GM23338 (cell line): ENCODE measurements at places on chromosomes 1 and 21. TPM values are rescaled to one million over a fixed set of nuclear protein-coding genes. Genes with fewer than 3 reads are reported as not detected.

DNA sequence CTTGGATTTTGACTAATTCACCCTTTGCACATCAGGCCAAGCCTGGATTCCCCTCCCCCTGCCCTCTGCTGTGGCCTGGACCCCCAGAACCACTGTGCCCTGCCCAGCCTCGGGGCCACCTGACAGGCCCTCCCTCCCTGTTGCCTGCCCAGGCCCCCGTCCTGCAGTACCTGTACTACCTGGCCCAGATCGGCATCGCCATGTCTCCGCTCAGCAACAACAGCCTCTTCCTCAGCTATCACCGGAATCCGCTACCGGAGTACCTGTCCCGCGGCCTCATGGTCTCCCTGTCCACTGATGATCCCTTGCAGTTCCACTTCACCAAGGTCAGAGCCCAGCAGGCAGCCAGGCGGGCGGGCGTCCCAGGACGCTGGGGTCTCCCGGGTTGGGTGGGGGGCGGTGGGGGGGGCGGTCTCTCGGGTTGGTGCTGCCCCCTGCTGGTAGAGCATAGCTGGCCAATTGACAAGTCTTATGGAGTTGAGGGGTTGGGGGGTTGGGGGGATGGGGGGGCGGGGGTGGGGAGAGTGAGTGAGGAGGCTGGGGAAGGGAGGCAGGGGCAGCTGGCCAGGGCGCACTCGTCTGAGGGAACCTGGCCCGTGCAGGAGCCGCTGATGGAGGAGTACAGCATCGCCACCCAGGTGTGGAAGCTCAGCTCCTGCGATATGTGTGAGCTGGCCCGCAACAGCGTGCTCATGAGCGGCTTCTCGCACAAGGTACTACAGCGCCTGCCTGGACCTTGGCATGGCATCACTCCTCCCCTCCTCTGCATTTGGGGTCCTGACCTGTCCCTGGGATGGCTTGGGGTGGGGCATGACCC, 10.7 kb downstream of the AMPD2 start:
- peak; percentile 66 for DNase-seq

- no peak for DNase-seq
Measured at GRCh38 chr1:62321446-62321845, 2.2 kb upstream of the KANK4 start.

- DNase-seq: peak; percentile 27
Measured at GRCh38 chr1:203691447-203691846, 64.8 kb downstream of the ATP2B4 start.

DNA sequence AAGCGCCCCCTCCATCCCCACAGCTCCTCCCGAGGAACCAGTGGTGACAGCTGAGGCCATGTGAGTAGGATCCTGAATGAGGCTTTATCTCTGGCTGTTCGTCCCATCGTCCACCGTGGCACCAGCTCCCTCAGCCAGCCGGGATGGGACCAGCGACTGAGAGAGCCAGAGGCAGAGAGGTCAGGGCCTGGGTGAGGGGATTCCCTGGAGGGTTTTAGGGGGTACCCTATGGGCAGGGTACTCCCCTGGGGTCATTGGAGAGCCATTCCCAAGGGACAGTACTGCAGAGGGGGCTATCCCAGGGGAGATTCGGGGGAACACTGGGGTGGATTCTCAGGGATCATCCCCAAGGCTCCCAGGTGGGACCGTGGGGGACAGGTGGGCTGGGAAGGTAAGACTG, 2.4 kb downstream of the TMEM125 start:
- no peak for DNase-seq

DNA sequence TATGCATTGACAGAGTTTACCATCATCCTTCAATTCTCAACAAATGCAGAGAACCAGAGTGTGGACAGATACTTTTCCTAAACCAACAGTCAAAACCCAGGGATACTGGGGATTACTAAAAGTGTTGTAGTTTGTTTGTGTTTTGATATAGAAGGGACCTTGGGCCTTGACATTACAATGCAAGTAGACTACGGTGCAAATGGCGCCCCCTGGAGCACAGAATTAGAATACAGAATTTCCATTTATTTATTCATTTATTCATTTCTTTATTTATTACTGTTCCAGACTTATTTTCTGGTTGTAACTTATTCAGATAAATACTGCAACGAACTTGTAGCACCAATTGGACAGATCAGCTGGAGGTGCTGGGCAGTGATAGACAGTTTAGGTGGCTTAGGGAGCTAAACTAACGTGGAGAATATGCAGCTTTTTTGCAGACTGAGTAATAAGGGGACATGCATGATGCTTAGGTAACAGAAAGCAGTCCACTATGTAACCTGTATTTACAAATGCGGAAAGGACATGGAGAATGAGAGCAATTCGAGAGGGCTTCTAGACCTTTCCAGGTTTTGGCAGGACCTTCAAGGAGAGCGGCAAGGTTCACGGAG, 42.6 kb downstream of the KIRREL1 start:
- peak; percentile 73 for DNase-seq

DNA sequence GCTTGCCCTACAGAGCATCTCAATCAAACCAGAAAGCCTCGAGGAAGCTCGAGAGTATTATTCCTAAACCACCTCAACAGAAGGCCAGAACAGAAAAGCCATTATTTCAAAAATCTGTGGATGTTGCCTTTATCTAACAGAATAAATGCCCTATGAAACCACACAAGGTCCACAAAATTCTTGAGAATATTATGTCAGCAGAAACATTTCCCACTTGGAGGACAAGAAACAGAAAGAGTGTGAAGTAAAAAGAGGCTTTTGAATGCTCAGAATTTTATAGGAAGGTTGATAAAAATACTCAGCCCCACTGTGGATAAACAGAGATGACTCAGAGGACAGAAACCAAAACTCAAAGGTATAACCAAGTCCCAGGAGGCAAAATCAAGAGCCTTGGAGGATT, 146.4 kb upstream of the LRRC7 start:
- no peak for DNase-seq

GRCh38 chr1:109805486-109806165, 41.9 kb upstream of the EPS8L3 start:
- DNase-seq: no peak

GRCh38 chr1:237197470-237198425, 155.8 kb downstream of the RYR2 start:
- DNase-seq: peak; percentile 71

- no peak for DNase-seq
Measured at GRCh38 chr1:188425687-188426086, 1596.9 kb downstream of the PLA2G4A start.

DNA sequence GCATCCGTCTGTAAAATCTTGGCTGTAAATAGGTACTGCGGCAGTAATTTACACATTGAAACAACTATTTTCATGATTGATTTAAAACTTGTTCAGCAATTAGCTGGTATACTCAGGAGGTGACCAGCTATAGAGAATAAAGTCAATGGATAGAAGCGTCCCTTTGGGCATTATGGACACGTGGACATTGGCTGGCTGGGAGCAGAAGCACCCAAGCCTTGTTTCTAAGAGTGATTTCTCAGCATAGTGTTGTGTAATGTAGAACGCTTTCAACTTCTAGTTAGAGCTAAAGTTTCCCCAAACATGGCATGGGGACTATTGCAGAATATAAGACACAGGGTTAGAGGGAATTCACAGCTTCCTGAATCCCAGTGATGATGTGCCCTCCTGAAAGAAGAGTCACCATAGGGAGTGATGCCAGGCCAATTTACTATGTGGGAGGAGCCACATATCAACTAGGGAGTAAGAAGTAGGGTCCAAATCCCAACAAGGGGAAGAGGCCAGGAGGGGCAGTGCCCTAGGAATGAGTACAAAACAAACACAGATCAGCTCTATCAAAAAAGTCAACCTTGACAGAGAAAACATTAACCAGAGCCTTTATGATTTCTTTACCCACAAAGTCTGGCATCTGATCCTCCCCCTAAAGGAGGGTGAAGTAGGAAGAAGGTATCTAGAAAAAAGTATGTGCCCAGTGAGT, 92.7 kb downstream of the SUSD4 start:
- no peak for DNase-seq

- no peak for DNase-seq
Measured at GRCh38 chr1:184745929-184746638, 8.6 kb downstream of the EDEM3 start.

- DNase-seq: no peak
Measured at GRCh38 chr1:89503690-89504089, 20.9 kb upstream of the LRRC8B start.

DNA sequence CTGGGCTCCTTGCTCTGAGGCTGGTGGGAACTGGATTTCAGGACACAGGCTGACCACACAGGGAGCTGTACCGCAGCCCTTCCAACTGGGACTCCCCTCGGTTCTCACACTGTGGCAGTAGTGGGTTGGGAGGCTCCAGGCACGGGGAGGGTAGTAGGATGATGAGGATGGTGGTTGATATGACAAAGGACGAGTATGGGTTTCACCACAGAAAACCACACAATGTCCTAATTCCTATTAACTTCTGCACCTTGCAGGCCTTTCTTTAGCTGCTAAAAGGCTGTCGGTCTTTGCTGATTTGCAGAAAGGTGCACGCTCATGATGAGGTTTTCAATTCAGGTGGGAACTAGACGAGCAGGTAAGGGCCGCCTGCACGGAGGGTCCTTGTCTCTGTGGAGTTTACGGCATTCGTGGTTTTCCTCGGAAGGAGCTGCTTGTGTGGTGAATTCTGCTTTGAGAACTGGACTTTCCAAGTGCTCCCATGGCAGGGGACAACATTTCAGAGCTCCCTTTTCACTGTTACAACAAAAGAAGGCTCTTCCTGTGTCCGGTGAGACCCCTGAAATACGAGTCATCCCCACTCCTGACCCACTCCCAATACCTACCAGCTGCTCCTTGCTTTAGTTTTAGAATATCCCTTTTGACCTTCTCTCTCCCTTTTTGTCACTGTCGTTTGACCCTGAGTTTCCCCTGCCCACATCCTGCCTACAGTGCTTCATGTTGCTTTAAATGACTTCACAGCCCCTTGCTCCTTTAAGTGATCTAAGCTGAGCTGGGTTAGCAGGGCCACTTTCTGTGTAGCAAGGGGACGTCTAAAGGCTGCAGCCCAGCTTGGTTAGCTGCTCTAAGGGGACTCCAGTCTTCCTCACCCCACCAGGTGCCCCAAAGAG, 125.1 kb downstream of the MRPS6 start:
- DNase-seq: no peak

DNA sequence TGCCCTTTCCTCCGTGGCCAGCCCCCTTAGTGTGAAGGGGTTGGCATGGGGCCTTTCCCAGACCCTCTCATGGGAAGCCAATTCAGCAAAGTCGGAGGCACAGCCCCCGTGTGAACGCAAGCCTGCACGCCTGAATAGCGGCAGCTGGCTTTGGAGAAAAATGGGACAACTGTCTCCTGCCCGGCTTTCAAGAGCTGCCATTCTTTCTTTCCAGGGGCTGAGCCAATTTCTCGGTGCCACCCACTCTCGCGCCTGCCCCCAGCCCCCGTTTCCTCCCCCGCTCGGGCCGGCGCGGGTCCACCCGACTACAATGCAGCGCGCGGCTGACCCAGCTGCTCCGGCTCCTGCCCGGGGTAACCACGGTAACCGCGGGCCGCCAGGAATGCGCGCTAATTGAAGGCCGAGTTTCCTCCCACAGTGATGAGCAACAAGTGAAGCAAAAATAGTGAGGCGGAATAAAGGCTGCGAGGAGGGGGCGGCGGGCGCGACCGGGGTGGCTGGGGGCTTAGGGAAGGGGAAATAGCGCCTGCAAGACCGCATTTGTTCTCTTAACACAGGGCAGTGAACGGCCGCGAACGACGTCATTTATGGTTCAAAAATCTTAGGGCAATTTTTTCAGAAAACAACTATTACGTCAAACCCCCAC, 27.8 kb downstream of the ILDR2 start:
- DNase-seq: peak; percentile 73

DNA sequence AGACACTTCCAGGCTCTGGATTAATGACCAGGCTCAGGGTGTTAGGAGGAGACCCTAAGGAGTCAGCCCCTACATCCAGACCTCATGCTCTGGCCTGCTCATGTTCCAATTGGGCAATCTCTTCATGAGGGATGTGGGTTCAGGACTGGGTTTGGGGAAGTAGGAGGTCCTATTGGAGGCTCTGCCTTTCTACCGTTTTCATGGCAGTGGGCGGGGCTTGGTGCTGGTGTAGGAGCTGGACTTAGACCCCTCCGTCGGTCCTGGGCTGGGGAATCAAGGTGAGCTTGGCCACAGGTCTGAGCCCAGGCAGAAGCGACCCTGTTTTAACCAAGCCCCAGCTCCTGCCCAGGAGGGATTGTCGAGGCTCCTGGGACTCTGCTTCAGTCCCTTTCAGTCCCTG, 123.4 kb downstream of the PRDM16 start:
- no peak for DNase-seq

FAM131C gene
- total RNA-seq: 0.74 and 1.3 TPM in 2 replicates

SLAMF8 gene
- not detected in 2 replicates for total RNA-seq

TAL1 gene
- not detected in 2 replicates for total RNA-seq

CACNA1S gene
- total RNA-seq: 0.03 and 0.04 TPM in 2 replicates

PRELP gene
- total RNA-seq: 0.03 and 0.08 TPM in 2 replicates

IQGAP3 gene
- total RNA-seq: 25.7 and 31.8 TPM in 2 replicates

CD55 gene
- total RNA-seq: 17.6 and 18.5 TPM in 2 replicates

TCHHL1 gene
- total RNA-seq: not detected in 2 replicates

RUNX3 gene
- total RNA-seq: 0.12 and 0.73 TPM in 2 replicates

HES4 gene
- total RNA-seq: 2.3 and 4.8 TPM in 2 replicates

ASCL5 gene
- total RNA-seq: 0.54 TPM in 1 of 2 replicates, not detected in the other

S100A5 gene
- total RNA-seq: not detected in 2 replicates

IGSF5 gene
- total RNA-seq: 4.2 and 10.1 TPM in 2 replicates

OR2G6 gene
- not detected in 2 replicates for total RNA-seq
